ENCODE measurements at places on chromosomes 4 and X.

DNA sequence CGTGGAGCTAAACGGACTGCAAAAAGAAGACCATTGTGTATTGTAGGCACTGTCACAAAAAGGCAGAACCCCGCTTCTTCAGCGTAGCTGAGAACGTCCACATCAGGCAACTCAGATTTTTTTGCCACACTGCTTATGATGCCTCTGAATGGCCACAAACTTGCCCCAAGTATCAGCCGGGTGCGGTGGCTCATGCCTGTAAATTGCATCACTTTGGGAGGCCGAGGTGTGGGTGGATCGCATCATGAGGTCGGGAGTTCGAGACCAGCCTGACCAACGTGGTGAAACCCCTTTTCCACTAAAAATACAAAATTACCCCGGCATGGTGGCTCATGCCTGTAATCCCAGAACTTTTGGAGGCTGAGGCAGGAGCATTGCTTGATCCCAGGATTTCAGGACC is 14.9 kb upstream of the IL3RA start:
- no peak for DNase-seq

DNA sequence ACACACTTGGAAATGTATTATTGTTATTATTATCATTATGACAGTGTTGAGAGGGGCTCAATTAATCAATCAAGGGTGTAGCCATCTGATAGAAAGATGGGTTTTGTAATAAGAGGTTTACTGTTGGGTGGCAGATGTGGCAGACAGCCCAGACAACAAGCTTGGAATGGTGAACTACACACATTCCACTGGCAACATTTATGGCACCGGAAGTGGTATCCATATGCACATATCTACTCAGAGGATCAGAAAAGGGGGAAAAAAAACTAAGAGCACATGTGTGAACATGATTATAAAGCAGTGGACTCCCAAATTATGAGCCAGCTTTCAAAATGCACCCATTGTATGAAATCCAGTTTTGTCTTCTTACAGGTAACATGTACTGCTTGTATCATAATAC is 125.9 kb upstream of the ARX start:
- no peak for DNase-seq

DNA sequence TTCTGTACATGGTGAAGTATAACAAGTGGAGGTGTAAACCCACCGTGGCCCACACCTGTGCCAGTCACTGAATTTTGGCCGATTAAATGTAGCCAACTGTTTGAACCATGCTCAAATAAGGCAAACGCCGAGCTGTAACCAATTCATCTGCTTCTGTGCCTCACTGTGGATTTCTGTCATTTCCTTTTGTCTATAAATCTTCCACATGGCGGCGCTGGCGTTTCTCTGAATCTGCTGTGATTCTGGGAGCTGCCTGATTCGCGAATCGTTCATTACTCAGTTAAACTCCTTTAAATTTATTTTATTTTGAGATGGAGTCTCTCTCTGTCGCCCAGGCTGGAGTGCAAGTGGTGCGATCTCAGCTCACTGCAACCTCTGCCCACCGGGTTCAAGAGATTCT is 19.2 kb downstream of the SUPT20HL2 start:
- no peak for DNase-seq

DNA sequence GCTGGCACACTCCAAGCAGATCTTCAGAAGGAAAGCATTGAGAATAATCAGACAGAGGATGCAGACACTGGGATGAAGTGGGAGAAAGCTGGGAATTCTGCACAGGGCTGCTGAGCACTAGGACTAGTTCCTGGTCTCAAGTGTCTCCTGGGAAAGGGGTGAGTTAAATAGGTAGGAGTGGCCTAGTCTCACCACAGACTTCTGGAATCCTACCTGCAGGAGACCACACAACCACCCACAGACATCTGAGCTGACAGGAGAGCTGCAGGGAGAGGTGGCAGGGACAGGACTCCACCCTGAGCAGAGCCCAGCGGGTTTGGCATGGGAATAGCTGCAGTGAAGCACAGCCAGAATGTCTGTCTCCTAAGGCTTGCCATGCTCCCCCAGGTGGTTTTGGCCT is 95.1 kb upstream of the GALNTL6 start:
- DNase-seq: no peak

DNA sequence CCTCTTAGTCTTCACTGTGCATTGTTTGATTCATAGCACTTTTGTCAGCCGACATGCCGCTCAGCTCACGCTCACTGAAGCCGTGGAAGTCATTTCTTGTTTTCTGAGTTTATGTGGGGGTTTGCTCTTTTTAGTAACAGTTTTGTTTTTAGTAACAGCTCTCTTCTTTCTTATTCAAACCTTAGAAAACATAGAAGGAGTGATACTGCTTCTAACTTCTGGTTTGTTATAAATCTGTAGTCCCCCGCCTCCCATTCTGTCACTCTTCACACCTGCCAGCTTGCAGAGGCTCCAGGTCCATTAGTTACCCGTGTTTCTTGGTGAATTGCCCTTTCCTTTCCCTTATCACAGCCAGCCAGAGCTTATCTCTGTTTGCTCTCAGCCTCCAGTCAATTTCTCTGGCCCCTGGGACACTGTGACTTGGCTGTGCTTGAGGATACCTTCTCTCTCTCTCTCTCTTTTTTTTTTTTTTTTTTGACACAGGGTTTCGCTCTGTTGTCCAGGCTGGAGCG is 50.5 kb downstream of the GRK4 start:
- peak; percentile 21 for DNase-seq

- no peak for DNase-seq
Measured at GRCh38 chrX:30653415-30654131, at the start of gene GK. GK (plus strand) TSS chrX:30653423; CDS start chrX:30653538, 115 bp downstream.

Data from GM19239 (cell line).